ENCODE measurements at places on chromosomes 12 and 14.

DNA sequence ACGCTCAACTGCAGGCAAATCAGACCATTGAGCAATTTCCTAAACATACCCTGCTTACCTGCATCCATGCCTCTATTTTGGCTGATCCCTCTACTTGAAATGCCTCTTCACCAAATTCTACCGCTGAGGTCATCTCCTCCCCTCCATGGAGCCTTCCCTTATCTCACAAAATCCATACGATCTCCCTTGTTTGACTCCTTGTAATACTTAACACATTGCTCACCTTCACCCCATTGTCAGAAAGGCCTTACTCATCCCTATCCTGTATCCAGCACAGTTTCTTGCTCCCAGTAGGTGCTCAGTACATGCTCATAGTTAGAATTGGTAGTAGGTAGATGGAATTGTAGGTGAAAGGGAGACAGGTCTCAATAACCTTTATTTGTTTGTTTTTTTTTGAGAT is 5.4 kb downstream of the DDN start:
- no peak for DNase-seq

DNA sequence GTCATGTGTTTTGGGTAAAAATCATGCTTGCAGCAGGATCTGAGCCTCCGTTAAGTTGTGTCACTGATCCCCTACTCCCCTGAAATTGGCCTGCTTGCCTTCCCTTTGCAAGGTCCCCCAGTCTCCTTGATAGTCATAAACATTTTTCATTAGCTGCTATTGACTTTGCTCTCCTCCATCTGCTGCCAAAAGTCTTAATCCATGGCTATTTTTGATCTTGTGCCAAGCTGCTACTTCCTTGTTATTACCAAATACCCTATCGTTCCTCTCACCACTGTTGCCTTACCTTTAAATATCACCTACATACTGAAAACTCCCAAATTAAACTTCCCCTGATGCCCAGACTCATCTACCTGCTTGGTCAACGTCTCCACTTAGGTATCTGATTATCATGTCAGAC is 148.3 kb downstream of the PHLDA1 start:
- DNase-seq: no peak

GRCh38 chr12:95147866-95148265 is 69.4 kb downstream of the FGD6 start:
- no peak for DNase-seq

DNA sequence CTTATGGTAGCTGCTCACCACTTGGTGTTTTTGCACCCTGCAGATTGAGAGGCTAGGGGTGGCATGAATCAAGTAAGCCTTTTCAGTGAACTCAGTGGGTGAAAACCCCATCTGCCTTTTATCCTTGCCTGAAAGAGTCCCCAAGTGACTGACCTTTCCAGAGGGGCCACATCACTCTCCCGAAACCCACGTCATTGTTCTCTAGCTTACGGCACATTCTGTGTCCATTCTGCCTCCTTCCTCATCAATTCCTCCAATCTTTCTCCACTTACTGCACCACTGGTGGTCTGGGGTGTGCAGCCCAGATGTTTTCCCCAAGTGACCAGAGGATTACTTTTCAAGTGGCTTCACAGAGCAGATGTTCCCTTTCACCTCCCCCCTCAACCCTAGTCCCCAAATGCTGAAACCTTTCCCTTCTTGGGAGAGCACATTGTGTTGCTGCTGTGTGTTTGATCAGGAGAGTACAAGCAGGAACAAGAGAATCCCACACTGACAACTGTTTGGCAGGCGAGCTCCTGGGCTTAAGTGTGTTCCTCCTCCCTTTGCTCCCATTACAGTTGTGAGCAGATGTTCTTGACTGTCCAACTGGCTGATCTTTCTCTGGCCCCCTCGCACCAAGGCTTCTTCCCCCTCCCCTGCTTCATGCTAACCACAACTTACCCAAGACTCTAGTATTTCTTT is 138.0 kb upstream of the IGF1 start:
- no peak for DNase-seq

- no peak for DNase-seq
Measured at GRCh38 chr14:72128629-72129028, 196.4 kb downstream of the RGS6 start.

- DNase-seq: no peak
Measured at GRCh38 chr12:69238589-69239351, 599 bp upstream of the CPSF6 start.

GRCh38 chr14:74547331-74547927 is 53.9 kb downstream of the ISCA2 start:
- DNase-seq: no peak
